ENCODE measurements at places on chromosomes 3 and 15.

- no peak for DNase-seq
Observed at GRCh38 chr3:46272028-46272451, 29.8 kb downstream of the CCR3 start.

DNA sequence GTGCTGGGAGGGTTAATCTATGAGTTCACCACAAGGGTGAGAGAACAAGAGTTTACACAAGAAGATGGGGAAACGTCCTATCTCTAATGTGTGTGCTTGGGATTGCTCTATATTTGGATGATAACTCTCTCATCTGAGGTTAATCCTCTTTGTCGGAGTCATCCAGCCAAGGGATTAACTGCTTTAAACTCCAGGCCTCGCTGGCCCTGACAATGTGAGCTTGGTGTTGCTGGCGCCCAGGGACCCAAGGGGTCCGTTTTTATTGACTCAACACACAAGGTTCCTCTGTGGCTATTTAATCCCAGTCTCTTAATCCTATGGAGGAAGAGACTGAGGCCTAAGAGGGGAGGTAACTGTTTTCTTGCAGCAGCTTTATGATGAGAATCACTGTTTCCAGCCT is 14.2 kb downstream of the SV2B start:
- no peak for DNase-seq

DNA sequence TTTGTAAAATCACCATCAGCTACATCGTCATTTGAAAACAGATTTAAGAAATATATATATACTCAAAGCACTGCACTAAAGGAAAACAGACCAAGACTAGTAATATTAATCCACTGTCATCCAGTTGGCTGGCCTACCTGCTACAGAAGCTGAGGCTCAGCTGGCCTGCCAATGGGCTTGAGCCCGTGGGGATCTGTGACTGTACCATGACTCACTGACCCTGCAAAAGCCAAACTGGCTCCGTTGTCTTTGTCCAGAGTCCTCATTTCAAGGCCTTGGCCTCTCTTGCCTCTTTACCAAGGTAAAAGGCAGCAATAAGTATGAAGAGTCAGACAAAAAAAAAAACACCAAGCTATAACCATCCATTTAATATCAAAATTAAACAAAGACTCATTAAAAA is 463.5 kb upstream of the RASGRP1 start:
- no peak for DNase-seq

DNA sequence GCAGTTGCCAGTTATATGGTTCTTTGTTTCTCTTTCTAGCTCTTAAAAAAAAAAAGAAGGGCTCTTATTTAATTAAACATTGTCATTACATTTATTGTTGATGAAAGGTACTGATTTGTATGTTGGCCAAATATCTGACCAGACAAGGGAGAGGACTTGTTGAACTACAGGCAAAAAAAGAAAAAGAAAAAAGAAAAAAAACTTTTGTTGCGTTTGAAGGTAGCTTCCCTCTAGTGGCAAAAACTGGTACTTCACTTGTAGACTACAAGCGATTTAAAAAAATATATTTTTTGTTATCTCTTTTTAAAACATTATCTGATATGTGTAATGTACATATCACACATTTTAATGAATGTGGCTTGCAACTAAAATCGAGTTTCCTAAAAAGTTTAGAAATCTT is 280.6 kb downstream of the ROBO2 start:
- no peak for DNase-seq

GRCh38 chr3:18512007-18512406 is 86.9 kb upstream of the SATB1 start:
- no peak for DNase-seq

Data from CD4-positive, alpha-beta memory T cell (primary cell).